ENCODE measurements at places on chromosomes 5 and 9.

- DNase-seq: no peak
Observed at GRCh38 chr9:124239249-124240073, 18.3 kb upstream of the NEK6 start.

DNA sequence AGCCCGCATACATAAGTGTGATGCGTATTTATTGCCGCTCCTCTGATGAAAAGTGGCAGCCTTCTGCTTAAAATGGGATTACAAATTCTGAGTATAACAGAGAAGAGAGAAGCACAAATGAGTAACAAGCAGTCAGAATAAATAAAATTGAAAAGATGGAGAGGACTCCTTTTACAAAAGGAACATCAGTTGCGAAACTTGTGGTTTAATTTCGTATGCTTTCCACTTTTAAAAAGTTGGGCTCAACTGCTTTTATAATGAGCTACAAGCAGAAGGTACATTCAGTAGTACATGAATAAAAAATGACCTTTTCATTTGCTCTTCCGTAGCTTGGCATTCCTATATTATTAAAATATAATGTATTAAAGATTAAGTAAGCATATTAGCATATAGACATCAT lies 320.0 kb downstream of the FBXL17 start:
- peak; percentile 21 for DNase-seq

DNA sequence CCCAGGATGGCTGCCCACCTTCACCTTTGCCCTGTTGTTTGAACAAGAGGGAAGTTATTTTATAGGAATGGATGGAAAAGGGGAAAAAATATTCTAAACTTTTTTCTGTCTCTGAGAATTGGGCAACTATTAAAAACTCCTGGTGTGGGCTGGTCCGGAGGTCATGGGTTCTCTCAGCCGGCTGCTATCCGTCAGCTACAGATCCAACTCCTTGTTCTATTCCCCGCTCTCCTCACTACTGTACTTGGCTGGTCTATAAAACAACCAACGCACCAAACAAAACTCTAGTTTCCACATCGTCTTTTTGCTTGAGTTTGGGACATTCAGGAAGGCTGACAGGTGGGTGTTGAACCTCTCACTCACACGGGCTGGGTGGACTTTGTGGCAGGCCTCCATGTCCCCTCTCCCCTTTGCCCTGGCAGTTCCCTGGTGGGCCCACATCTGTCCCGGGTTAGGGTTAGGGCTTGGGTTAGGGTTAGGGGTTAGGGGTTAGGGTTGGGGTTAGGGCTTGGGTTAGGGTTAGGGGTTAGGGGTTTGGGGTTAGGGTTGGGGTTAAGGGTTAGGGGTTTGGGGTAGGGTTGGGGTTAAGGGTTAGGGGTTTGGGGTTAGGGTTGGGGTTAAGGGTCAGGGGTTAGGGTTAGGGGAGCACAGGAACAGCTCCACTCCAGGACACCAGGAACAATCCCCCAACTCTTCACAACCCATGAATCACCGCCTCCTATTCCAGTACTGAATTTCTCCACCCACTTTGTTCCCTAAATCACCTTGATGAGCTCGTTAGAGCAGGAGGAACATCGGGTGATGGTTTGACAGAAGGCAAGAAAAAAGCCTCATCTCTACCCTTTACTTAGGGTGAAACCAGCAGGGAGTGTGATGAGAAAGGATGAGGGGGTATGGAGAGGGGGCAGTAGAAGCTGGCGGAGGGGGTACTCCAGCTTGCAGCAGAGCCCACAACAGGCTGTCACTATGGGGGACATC lies 302.1 kb upstream of the IRX4 start:
- no peak for DNase-seq

DNA sequence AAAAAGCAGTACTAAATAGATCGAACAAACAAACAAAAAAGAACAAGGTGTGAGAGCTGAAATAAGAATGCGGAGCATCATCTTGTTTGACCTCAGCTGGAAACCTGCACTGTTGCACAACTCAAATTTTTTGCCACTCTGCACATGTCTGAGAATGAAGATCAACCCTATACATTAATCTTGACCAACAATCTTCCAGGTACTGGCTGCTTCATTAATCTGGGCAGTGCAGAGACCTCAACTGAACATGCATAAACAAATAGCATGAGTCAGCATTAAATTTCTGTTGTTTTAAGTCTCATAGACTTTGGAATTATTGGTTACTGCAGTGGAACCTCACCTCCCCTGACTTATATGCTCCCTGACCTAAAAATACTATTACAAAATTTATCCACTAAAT lies 114.6 kb upstream of the FTMT start:
- DNase-seq: no peak

DNA sequence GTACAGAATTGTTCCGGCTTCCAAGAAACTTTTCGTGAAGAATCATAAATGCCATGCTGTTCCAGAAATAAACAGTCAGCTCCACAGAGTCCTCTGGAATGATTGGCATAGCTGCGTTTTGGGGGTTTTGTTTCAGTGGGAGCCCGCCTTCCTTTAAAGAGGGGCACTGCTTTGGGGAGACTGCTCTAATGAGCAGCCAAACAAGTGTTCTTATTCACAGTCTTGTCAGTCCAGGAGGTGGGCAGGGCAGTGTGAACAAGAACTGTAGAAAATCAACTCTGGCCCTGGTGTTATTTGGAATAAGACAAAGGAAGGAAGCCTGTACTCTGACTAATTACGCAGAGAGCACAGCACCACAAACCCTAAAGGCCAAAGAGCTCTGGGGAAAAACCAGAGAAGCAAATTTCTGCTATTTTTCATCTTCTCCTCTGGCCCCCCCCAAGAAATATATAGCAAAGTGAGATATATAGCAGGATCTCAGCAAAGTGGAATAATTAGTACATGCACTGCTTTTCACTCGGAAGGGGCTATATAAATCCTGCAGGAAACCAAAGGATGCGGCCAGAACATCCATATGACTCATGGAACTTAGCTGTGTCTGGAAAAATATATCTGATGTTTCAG lies 92.9 kb downstream of the GLDC start:
- no peak for DNase-seq

DNA sequence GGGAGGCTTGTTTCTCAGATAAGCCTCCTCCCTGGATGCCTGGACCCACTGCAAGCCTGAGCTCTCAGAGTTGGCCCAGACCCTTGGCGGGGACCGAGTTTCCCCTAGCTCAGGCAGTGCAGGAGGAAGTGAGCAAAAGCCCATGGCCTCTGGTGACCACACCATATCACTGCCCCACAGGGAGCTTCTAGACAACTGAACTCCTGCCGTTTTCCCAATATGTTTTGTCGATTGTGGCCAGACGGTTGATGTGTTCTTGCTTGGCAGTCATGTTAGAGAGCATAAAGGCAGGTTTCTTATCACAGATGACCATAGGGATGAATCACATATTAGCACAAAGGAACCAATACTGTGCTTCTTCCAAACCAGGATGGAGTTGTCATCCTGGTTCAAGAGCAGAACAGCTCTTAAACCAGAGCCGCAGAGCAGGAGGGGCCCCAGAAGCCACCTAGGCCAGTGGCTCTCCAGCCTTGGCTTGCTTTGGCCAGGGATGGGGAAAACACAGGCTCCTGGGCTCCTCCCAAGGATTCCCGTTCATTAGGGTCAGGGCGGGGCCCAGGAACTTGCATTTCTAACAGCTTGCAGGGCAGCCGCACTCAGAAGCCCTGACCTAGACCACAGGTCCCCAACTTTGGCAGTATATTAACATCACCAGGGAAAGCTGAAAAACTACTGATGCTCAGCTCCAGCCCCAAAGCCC lies 113.1 kb upstream of the TBC1D2 start:
- DNase-seq: no peak

- DNase-seq: no peak
Observed at GRCh38 chr5:135050244-135050767, 16.3 kb upstream of the PITX1 start.

DNA sequence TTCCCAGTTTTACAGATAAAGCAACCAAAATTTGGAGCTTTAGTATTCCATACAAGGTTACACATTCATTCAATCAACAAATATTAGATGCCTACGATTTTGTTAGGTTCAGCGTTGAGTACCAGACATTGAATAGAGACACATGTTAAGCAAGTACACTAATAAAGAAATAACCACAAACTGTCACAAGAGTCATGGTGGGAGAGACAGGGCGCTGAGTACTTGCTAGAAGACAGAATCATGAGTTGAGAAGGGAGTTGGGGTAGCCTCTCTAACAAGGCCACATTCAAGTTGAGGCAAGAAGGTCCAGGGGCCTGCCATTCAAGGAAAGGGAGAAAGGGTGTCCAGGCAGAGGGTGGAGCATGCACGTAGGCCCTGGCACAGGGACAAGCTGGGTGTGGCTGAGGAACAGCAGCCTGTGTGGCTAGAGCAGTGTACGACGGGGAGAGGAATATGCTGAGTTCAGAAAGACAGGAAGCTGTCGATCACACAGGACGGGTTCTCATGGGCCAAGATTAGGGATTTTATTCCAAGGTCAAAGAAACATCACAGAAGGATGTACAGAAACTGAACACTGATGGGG lies 17.0 kb downstream of the CDK5RAP2 start:
- DNase-seq: no peak

- peak; percentile 32 for DNase-seq
Observed at GRCh38 chr9:110427497-110428104, 89.9 kb upstream of the TXNDC8 start.

- peak; percentile 76 for DNase-seq
Observed at GRCh38 chr9:134778841-134779411, 101.7 kb upstream of the FCN2 start.

GRCh38 chr9:38039090-38039906 lies 29.7 kb downstream of the SHB start:
- DNase-seq: no peak

DNA sequence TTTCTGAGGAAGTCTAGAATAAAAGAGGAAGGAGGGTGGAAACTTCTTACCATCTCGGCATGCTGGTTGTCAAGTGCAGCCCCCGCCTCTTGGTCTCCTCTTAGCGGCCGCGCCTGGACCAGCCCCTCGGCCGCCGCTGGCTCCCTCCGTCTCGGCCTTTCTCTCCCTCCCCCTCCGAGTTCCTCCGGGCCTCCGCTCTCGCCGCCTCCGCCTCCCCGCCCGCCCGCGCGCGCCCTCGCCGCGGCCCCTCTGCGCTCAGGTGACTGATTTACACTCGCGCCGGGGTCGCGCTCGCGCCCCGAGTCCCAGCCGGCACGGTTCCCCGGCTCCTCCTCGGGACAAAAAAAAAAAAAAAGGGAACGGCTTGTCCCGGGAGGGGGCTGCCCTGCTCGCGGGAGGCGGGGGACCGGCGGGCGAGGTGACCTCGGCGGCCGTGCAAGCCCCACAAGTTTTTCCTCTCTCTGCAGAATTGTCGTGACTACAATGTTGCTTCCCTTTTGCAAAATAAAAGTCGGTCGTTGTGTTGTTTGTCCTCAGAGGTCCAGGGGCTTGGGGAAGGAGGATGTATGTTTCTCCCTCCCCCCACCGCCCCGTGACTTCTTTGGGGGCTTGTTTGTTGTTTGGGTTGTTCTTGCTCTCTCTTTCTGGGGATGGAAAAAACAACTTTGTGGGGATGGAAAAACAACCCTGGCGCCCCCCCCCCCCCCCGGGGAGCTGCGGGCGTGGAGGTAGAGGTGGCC lies at the start of gene BNC2:
BNC2 (minus strand) TSS at position 75 of the 740 bp plus-strand sequence; CDS start at position 53, 22 bp downstream.
- DNase-seq: peak; percentile 84

DNA sequence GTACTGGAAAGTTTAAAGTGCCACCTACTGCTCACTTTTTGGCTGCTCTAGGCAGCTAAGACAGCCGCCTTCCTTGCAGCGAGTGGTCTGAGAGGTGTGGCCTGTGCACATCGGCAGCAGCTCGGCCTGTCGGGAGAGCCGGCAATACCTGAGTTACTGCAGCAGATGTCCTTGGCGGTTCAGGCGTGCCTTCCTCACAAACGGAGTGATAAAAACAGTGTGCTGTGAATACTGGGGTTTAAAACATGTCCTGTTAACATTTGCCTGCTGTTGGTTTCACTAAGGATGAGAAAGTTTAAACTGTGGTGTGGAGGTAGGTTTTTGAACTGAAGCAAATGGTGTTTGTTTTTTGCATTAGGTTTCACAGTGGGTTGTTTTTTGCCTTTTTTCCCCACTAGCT lies 12.9 kb downstream of the TRAF2 start:
- DNase-seq: no peak

- DNase-seq: peak; percentile 62
Observed at GRCh38 chr5:154723740-154724505, 31.3 kb upstream of the LARP1 start.

DNA sequence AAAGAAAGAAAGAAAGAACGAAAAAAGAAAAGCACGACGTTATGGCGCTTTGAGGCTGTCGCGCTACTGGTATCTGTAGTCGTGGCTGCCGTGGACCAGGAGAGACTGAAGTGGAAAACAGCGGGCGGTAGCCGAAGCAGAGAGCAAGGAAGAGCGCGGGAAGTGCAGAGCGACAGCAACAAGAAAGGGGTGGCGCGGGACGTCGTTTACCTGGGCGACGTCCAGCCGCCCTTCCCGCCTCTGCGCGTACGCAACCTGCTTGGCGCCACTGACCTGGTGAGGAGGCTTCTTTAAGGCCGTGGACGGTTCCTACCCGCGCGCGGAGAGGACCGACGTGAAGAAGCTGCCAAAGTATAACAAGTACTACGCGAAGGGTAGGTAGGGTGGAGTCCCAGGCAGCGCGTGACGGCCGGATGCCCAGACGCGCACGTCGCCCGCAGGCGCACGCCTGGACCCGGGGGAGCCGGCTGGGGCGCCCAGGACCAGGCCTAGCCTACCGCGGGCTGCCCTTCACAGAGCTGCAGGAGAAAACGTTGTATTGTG lies 15.4 kb downstream of the CCL28 start:
- peak; percentile 70 for DNase-seq

- DNase-seq: no peak
Observed at GRCh38 chr5:110707260-110707844, 19.1 kb downstream of the TMEM232 start.

- no peak for DNase-seq
Observed at GRCh38 chr9:117470455-117470854, 55.6 kb upstream of the ASTN2 start.

- no peak for DNase-seq
Observed at GRCh38 chr9:18009902-18010301, 431.0 kb downstream of the SH3GL2 start.

- DNase-seq: no peak
Observed at GRCh38 chr5:39604491-39604890, 179.7 kb upstream of the DAB2 start.

- DNase-seq: no peak
Observed at GRCh38 chr9:98961513-98962180, 17.9 kb downstream of the COL15A1 start.

- DNase-seq: no peak
Observed at GRCh38 chr5:11407556-11408145, 496.6 kb downstream of the CTNND2 start.

GRCh38 chr5:74319076-74319475 lies 321.5 kb downstream of the ENC1 start:
- DNase-seq: no peak

GRCh38 chr5:173807181-173807655 lies 80.9 kb upstream of the CPEB4 start:
- DNase-seq: no peak

DNA sequence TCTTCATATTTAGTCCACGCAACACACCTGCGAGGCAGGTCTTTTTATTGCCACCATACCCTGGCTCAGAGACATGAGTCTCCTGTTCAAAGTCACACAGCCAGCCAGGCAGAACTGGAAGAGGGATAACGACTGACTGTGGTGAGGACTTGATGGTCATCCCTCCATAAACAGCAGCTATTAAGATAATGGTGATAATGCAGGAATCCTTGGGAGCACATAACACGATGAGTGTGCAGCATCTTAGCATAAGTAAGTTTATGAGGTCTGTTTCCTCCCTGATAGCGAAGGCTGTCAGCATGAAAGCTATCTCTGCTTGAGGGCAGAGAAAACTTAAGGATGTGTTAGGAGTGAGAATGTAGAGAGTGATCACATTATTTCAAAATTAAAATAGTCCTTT lies 30.9 kb downstream of the KCTD16 start:
- DNase-seq: no peak
